Left lung (tissue), 14 donors: ENCODE measurements at places on chromosomes 6 and 20.
A peak's percentile ranks its signal among the peaks of the same experiment; 100 is the strongest.

- DNase-seq: peak; percentile 68
Measured at GRCh38 chr6:112281821-112282615, 27.7 kb upstream of the LAMA4 start.

GRCh38 chr6:129273161-129273560 lies 390.2 kb downstream of the LAMA2 start:
- DNase-seq: no peak

DNA sequence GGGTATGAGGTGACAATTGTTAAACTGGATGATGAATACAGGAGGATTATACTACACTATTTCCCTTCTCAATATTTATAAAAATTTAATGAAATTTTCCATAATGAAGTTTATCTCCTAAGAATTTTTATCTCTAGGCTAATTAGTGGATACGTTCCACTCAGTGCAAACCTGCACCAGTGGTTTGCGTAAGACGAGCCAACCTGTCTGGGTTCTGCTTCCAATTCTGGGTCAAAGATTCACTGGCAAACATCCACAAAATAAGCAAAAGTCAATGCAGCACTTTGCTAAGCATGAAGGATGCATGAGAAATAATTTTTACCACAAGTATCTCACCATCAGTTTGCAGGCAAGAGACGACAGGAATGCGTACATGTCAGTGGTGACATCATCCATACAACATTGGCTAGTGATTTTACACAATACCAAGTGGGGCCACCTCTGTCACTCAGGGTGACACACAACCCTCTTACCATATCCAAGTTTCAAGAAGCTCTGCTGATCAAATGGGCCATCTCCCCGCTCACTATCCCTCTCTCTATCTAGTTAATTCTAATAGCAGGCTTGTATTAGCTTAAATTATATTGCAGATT lies 51.7 kb downstream of the FAM50B start:
- DNase-seq: no peak

DNA sequence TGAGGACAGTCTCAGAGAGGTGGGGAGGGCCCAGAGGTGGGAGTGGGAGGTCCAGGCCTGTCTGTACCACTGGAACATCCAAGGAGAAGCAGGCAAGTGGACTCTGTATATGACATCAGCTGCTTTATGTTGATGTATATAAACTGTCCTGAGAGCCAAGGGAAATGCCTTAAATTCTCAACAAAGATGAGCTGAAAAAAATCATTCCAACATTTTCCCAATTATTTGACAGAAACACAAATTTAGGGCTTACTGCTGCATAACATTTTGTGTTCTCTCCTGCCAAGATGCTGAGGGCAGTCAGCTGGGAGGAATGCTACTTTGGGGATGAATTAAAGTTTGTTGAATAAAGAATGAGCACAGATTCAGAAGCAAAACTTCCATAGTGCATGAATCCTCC lies 52.8 kb downstream of the FOXC1 start:
- no peak for DNase-seq

GRCh38 chr6:7912736-7913517 lies 2.3 kb upstream of the TXNDC5 start:
- no peak for DNase-seq

DNA sequence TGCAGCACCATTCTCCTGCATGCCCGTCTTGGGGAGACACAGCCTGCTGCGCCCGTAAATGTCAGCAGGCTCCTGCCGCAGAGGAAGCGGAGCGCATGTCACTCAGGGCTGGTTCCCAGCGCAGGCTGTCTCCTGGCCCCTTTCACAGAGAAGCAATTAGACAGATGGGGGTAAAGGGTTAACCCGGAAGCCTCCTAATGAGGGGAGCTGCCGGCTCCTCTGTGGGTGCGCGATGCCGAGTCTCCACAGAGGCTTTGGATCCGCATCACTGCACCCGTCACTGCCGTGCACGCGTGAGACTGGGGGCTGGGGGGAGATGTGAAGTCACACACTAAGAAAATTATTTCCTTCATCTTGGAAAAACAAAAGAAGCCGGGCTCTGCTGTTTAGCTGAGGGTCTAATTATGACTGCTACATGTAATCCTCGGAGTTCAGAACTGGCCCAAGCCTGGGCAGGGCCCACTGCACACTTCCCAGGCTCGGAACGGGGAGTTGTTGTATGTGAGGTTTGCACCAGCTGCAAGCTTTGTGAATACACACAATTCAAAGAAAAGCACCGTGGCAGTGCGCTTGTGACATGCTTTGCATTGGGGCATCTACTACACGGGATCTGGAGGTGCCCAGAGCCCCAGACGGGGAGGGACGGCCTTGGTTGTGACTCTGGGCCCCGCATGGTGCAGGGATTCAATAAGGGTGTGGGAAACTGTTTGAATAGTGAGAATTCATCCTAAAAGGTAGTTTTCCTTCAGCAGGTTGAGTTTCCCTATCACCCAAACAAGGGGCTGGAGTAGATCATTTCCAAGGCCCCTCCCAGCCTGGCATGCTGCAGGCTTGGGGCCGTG lies 331.6 kb downstream of the TAF4 start:
- no peak for DNase-seq
